ENCODE measurements at places on chromosomes 12 and 14. TPM values are rescaled to one million over a fixed set of nuclear protein-coding genes. Genes with fewer than 3 reads are reported as not detected.
A peak's percentile ranks its signal among the peaks of the same experiment; 100 is the strongest.

DNA sequence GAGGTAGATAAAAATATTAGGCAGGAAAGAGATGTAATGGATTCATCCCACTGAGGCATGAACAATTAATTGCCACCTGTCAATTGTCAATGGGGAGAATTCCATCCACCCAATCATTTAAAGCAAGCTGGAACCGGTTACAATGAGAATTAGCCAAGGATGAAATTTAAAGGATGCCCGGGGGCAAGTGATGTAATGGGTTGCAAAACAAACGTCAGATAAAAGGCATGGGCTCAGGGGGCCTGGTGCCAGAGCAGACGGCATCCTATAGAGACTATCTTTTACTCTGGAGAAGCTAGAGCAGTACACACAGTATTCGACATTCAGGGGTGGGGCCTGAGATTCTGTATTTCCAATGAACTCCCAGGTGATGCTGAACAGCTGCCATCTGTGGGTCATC is 80.5 kb upstream of the ZFP36L1 start:
- no peak for DNase-seq

GRCh38 chr12:26345471-26346003 is 150.2 kb downstream of the SSPN start:
- no peak for DNase-seq

DNA sequence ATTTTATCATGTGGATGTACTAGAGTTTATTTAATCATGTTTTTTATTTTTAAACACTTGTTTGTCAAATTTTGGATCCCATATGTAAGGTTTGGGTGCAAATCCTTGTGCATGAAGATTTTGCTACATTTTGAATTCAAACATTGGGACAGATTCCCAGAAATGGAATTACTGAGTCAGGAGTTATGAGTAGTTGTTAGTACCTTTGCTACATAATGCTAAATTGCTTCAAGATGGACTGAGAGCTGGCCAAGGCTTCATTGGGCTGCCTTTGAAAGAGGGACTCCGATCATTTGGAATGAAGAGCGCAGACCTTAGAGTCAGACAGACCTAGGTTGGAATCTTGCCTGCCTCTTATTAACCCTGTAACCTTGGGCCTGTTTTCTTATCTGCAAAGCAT is 154.9 kb upstream of the PWP1 start:
- DNase-seq, result no peak

DNA sequence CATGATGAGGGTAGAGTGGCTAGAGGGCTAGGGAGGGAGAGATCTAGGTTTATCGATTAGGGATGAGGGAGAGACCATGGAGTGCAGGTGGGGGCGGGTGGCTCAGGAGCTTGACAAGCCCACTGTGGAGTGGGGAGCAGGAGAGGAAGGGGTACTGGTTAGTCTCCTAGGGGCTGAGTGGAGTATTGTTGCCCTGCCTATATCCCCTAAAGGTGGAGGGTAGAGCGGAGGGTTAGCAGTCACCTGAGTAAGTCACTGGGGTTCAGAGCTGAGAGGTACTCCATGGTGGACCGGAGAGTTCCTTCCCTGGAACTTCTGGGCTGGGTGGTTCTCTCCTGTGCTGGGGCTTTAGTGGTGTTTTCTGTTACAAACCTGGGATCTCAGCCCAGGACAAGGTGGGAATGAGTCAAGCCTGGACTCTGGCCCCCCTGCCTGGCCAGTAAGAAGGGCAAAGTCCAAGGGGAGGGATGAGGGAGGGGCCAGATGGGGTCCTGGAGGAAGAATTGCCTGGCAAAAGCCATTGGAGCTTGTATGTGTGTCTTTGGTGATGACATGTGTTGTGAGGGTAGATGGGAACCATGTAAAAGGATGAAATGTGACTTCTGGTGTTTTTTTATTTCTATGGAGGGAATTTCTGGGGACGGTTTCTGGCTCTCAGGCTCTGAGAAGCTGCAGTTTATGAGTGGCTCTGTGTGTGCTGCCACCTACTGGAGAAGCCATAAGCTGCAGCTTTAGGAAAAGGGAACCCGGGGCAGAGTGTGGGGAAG is at the start of gene CIDEB:
Gene CIDEB, minus strand, starts transcription at position 403 of the 767 bp plus-strand sequence. Its CDS starts 119 bp downstream, at position 284.
- peak; percentile 77 for DNase-seq

DNA sequence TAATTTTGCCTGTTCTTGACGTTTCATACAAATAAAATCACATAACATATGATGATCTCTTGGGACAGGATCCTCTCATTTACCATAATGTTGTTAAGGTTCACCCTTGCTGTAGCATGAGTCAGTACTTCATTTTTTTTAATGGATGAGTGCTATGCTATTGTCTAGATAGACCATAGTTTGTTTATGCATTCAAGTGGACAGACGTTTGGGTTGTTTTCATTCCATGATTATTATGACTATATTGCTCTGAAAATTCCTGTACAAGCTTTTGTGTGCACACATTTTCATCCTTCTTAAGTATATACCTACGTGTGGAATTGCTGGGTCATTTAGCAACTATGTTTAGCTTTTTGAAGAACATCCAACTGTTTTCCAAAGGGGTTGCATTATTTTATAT is 325.6 kb upstream of the TMEM132C start:
- DNase-seq, result no peak

GRCh38 chr14:63212776-63213500 is 8.7 kb downstream of the RHOJ start:
- DNase-seq, result no peak

- DNase-seq, result no peak
Measured at GRCh38 chr14:88143810-88144209, 138.9 kb downstream of the GPR65 start.

- DNase-seq, result peak; percentile 85
Measured at GRCh38 chr12:113322343-113322742, 12.6 kb downstream of the SLC8B1 start.

- no peak for DNase-seq
Measured at GRCh38 chr12:69821456-69822159, 3.4 kb upstream of the MYRFL start.

DNA sequence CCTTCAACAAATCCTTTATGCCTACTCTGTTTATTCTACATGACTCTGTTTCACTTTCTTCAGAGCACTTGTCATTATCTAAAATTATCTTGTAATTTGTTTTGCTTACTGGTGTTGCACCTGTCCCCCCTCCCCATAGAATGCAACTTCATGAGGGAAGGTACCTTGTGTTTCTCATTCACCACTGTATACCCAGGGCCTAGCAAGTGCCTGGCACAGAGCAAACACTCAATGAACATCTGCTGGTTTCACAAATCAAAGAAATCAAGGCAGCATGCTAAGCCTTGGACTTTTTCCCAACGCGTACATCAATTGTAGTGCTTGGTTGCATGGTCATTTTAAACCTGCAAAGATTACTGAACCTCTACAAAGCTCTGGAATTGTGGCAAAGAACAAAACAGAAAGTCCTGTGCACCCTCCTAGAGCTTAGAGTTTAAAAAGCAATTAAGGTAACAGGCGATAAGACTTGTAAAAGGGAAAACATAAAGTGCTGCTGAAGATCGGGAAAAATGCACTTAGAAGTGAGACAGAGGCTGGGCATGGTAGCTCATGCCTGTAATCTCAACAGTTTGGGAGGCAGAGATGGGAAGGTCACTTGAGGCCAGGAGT is 479.1 kb downstream of the MED13L start:
- DNase-seq, result no peak

GRCh38 chr12:127650626-127651025 is 616.3 kb upstream of the TMEM132C start:
- no peak for DNase-seq

The LUM gene
- polyA plus RNA-seq, result not detected

The PIWIL1 gene
- polyA plus RNA-seq, result not detected

The ACRBP gene
- 10.3 TPM for polyA plus RNA-seq

The ESPL1 gene
- not detected for polyA plus RNA-seq

Measured in CD14-positive monocyte (primary cell).